ENCODE measurements at places on chromosomes 16 and 17.

- no peak for DNase-seq
- no peak overlapping the region for H3K4me3 ChIP-seq
- H3K36me3 ChIP-seq: no peaks in the 10 kb centered on the region
- H3K4me1 ChIP-seq: no peaks in the 10 kb centered on the region
Observed at GRCh38 chr16:75138636-75139035, 9.7 kb upstream of the ZFP1 start.

GRCh38 chr17:82242977-82243647 lies 14.3 kb downstream of the SLC16A3 start:
- H3K27ac ChIP-seq: peak overlapping the region; percentile 4
- peaks cover 39% of the 10 kb centered on the region for H3K4me1 ChIP-seq
- no peak overlapping the region for H3K4me3 ChIP-seq
- peak; percentile 83 for DNase-seq
- H3K27me3 ChIP-seq: no peaks in the 10 kb centered on the region

DNA sequence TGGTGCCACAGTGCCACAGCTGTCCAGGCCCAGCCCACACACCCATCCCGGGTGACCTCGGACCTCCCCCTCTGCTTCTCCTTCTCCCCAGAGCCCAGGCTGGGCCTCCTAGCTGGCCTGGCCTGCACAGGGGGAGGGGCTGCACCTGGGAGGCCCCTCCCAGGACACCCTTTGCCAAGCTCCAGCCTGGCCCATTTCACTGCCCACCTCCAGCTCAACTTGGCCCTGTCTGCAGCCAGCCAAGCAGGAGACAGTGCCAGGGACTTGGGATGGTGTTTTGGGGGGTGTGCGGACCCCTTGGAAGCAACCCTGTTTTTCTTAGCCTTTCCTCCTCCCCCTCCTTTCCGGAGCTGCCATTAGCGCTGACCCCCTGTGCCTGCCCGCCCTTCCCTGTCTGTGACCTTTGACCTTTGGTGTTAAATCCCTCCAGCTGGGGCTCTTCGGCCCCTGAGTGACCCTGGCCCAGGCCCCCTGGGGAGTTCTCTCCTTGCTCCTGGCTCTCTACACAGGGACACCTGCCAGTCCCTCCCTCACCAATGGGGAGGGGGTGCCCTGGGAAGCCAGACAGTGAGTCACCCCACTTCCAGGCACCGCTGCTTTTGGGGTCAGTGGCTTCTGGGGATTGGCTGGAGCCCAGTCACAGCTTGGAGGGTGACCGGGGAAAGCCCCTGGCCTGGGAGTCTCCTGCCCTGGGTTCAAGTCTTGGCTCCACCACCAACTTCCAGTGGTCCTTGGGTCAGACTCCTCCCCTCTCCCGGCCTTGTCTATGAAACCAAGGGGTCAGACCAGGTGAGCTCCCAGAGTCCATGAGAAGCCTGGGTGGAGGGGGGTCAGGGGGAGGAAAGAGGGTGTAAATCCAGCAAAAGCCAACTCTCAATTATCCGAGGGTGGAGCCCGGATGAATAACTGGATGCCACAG lies 1.9 kb downstream of the GLIS2 start:
- peak overlapping the region; percentile 55 for H3K27ac ChIP-seq
- H3K27me3 ChIP-seq: no peaks in the 10 kb centered on the region
- H3K4me1 ChIP-seq: peaks cover 22% of the 10 kb centered on the region

- no peak overlapping the region for H3K4me3 ChIP-seq
- no peaks in the 10 kb centered on the region for H3K36me3 ChIP-seq
- no peak overlapping the region for H3K27ac ChIP-seq
- H3K27me3 ChIP-seq: peaks cover 15% of the 10 kb centered on the region
- DNase-seq: no peak
Observed at GRCh38 chr16:86874141-86874540, 295.8 kb downstream of the FOXL1 start.

DNA sequence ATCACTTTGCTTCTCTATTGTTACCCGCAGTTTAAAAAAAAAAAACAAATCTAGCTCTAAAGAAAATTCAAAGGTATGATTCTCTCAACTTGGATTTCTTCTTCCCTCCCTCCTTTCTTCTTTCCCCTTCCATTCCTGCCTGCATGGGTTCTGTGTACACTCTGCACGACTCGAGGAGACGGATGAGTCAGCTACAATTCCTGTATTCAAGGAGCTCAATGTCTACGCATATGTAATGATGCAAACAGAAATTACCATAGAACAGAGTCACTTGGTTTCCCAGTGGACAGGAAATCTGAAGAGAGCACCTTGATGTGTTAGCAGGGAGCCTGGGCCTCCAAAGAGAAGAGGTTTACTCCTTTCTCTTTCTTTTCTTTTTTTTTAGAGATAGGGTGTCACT lies 92.3 kb downstream of the VPS53 start:
- H3K27ac ChIP-seq: no peak overlapping the region
- no peaks in the 10 kb centered on the region for H3K27me3 ChIP-seq
- DNase-seq: peak; percentile 87
- H3K36me3 ChIP-seq: peaks cover 17% of the 10 kb centered on the region

- no peaks in the 10 kb centered on the region for H3K27me3 ChIP-seq
- no peak overlapping the region for H3K4me3 ChIP-seq
- DNase-seq: no peak
- no peaks in the 10 kb centered on the region for H3K36me3 ChIP-seq
Observed at GRCh38 chr17:74240618-74241205, 27.3 kb downstream of the TTYH2 start.

GRCh38 chr17:8944083-8944482 lies 21.4 kb downstream of the PIK3R5 start:
- no peak overlapping the region for H3K27ac ChIP-seq
- no peak overlapping the region for H3K4me3 ChIP-seq
- H3K4me1 ChIP-seq: no peaks in the 10 kb centered on the region
- no peak for DNase-seq
- no peaks in the 10 kb centered on the region for H3K36me3 ChIP-seq

GRCh38 chr16:84198401-84198800 lies 7.4 kb downstream of the ADAD2 start:
- peak; percentile 59 for DNase-seq
- no peaks in the 10 kb centered on the region for H3K36me3 ChIP-seq
- no peak overlapping the region for H3K4me3 ChIP-seq
- H3K27me3 ChIP-seq: peaks cover 31% of the 10 kb centered on the region
- no peak overlapping the region for H3K27ac ChIP-seq

GRCh38 chr16:20889625-20890275 lies 10.4 kb downstream of the DCUN1D3 start:
- no peak overlapping the region for H3K27ac ChIP-seq
- peaks cover 21% of the 10 kb centered on the region for H3K36me3 ChIP-seq
- no peak overlapping the region for H3K4me3 ChIP-seq

DNA sequence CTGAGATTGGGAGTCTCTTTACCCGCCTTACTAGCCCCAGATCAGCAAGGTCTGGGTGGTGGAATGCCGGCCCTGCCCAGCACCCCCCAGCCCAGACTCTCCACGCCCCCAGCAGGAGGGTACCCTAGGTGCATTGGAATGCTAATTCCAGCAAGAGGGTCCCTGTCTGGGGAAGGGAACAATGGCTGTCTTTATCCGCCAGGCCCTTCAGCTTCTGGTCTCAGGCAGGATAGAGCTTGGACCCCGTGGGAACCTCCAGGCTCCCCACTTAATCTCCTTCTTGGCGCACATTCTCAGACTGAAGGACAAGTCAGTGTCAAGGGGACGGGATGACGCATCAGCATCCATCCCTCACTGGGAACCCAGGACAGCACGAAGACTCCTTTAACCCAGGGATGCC lies 85.1 kb downstream of the LITAF start:
- H3K4me3 ChIP-seq: no peak overlapping the region
- no peaks in the 10 kb centered on the region for H3K36me3 ChIP-seq
- no peaks in the 10 kb centered on the region for H3K27me3 ChIP-seq
- H3K27ac ChIP-seq: no peak overlapping the region

DNA sequence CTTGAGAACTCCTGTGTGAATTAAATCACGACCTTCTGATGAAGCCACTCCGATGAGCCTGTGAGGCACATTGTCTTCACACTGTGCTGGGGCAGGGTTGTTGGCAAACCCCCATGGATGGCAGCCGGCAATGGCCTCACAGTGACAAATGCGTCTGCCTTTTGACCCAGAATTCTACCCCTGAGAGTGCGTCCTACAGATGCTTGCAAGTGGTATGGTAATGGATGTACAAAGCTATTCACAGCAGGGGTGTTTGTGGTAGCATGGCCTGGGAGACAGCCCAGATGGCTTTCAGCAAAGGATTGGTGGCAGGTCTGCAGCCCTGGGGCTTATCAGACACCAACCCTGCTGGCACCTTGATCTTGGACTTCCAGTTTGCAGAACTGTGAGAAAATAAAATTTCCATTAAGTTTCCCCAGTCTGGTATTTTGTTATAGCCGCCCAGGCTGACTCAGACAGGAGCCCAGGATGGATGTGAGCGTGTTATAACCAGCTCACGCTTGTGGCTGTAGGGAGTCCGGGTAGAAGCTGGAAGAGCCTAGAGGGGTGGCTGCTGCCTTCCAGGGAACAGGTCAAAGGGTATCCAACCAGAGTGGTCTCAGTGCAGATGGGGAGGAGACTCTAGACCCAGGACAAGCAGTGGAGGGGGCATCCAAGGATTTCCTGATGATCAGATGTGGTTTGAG lies 10.1 kb downstream of the AFMID start:
- H3K4me1 ChIP-seq: no peaks in the 10 kb centered on the region
- no peak for DNase-seq
- no peak overlapping the region for H3K4me3 ChIP-seq
- peaks cover 7% of the 10 kb centered on the region for H3K36me3 ChIP-seq
- H3K27ac ChIP-seq: no peak overlapping the region
- H3K27me3 ChIP-seq: no peaks in the 10 kb centered on the region

- H3K36me3 ChIP-seq: peaks cover 43% of the 10 kb centered on the region
- DNase-seq: peak; percentile 99
- no peak overlapping the region for H3K4me3 ChIP-seq
- no peaks in the 10 kb centered on the region for H3K27me3 ChIP-seq
- H3K4me1 ChIP-seq: peaks cover 4% of the 10 kb centered on the region
- H3K27ac ChIP-seq: no peak overlapping the region
Observed at GRCh38 chr17:1060991-1061390, 64.1 kb downstream of the TIMM22 start.

DNA sequence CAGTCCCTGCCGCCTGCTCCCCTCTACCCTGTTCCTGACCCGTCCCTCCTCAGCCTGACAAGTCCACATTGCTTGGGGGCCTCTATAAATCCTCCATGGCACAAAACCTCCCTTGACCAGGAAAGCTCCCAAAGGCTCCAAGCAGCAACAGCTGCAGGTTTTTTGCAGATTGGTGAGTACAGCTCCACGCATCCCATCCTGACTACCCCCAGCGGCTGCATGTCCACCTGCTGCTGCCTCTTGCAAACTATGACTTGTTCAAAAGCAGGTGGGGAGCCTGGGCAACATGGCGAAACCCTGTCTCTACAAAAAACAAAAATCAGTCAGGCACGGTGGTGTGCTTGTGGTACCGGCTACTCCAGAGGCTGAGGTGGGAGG lies 122.8 kb downstream of the ANKRD11 start:
- H3K27ac ChIP-seq: no peak overlapping the region
- no peak overlapping the region for H3K4me3 ChIP-seq
- DNase-seq: no peak
- no peaks in the 10 kb centered on the region for H3K27me3 ChIP-seq

DNA sequence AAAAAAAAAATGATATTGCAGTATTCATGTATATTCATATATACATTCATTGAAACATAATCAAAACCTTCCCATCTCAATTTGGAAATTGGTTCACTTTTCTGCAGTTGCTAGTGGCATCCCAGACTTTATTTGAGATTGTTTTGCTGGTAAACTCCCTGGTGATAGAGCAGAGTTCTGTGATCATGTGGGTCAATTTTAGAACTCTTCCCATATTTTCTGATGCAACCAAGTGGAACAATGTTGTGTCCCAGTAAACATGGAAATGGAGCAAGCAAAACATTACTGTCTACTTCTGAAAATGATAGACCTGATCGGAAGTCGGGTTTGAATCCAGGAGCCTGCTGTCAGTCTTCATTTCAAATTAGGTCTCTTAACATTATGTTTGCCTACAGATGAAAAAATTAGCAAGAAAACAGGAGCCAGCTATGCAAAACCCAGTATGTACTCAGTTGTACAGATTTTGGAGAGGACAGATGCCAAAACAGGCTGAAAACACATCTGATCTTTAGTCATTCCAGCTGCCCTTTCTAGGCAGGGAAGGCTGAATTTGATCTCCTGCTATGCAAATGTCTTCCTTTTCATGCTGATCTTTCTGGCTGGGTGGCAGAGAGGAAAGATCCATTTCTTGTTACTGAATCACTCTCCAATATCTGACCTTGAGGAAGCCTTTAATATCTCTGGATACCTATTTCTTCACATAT lies 786.6 kb upstream of the SOX9 start:
- no peaks in the 10 kb centered on the region for H3K27me3 ChIP-seq
- DNase-seq: peak; percentile 21
- H3K36me3 ChIP-seq: no peaks in the 10 kb centered on the region
- H3K4me1 ChIP-seq: no peaks in the 10 kb centered on the region
- H3K27ac ChIP-seq: no peak overlapping the region

DNA sequence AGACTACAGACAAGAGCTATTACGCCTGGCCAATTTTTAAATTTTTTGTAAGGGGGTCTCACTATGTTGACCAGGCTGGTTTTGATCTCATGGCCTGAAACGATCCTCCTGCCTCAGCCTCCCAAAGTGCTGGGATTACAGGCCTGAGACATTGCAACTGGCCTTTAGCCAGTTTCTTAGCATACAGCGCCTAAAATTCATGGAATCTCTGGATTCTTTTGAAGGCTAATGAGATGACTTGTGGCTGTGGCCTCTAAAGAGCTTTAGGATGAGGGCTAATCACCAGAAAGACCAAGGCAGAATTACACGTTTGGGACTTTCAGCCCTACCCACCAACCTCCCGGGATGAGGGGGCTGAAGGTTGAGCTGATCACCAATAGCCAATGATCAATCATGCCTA lies 34.6 kb downstream of the AKAP10 start:
- peaks cover 9% of the 10 kb centered on the region for H3K4me1 ChIP-seq
- peaks cover 16% of the 10 kb centered on the region for H3K36me3 ChIP-seq
- no peak for DNase-seq
- no peak overlapping the region for H3K27ac ChIP-seq
- no peaks in the 10 kb centered on the region for H3K27me3 ChIP-seq
- no peak overlapping the region for H3K4me3 ChIP-seq

- no peak overlapping the region for H3K27ac ChIP-seq
- no peaks in the 10 kb centered on the region for H3K27me3 ChIP-seq
- no peak overlapping the region for H3K4me3 ChIP-seq
- no peaks in the 10 kb centered on the region for H3K36me3 ChIP-seq
Observed at GRCh38 chr17:51947160-51947735, 211.3 kb downstream of the CA10 start.

DNA sequence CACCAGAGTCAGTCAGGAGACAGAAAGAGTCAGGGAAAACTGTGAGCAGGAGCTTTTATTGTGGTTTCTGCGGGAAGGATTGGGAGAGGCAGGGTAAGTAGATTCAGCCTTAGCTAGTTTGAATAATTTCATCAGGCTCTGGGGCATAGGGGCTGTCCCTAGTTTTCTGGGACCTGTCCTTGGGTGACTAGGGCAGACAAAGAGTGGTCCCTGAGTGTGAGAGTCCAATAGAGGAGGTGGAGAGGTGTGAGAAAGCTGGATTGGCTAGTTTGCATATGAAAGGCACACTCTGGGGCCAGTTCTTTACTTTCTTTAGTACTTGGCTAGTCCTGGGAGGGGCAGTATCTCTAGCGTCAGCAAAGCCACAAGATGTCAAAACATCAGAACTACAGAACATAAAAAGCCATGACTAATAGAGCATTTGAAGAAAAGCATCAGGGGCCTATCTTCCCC lies 255.6 kb downstream of the HS3ST3A1 start:
- H3K4me3 ChIP-seq: no peak overlapping the region
- H3K36me3 ChIP-seq: no peaks in the 10 kb centered on the region
- H3K27me3 ChIP-seq: no peaks in the 10 kb centered on the region
